Activated naive CD4-positive, alpha-beta T cell (primary cell): ENCODE measurements at places on chromosomes 2 and 18.
A peak's percentile ranks its signal among the peaks of the same experiment; 100 is the strongest.

DNA sequence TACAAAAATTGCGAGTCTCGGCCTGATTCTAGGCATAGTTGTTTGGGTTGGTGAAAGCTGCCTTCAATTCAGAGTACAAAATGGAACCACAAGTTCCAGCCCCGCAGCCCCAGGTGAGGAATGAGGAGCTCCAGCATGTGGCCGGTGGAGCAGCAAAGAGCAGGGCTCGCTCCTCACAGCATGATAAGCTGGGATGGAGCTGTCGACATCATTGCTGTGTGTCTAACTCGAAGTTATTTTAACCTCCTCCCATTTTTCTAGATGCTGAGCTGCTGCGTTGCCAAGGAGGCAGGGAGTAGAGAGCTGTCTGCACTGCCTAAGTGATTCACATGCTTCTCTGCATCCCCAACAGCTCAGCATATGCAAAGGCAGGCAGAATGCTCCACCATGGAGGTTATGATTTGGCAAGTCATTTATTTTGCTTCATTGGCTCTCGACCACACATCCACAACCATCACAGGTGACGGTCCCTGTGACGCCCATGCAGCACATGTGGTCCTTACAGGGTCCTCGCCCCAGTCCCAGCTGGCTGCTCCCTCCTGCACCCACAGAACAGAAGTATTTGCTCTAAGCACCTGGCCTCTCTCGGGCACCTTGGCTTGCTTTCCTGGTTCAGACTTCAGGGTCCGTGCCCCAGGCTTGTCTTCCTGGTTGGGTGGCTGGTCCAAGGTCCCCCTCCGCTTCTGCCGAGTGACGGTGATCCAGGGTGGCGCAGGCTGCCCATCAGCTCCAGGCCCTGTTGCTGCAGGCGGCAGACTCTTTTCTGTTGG, 66.0 kb upstream of the MGAT4A start:
- no peak for DNase-seq

DNA sequence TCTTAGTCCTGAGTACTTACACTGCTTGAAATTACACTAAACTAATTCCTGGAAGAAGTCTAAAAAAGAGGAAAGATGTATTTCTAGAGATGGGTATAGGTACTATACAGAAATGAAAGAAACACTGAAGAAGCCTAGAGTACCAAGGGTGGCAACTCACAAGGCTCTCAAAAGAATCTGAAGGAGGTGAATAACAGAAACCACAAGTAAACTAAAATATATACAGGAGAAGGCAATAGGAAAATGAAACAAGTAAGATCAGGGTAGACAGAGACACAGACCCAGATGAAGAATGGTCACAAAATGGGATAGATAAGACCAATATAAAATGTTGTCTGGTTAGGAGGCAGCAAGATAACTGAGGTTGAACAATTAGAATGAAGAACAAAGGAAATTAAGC, 59.9 kb downstream of the USP37 start:
- DNase-seq: no peak

GRCh38 chr2:207164006-207164831, 1.5 kb downstream of the KLF7 start:
- DNase-seq: peak; percentile 12

- no peak for DNase-seq
These were observed 465.7 kb upstream of the NRP2 start for GRCh38 chr2:205216580-205216979.

DNA sequence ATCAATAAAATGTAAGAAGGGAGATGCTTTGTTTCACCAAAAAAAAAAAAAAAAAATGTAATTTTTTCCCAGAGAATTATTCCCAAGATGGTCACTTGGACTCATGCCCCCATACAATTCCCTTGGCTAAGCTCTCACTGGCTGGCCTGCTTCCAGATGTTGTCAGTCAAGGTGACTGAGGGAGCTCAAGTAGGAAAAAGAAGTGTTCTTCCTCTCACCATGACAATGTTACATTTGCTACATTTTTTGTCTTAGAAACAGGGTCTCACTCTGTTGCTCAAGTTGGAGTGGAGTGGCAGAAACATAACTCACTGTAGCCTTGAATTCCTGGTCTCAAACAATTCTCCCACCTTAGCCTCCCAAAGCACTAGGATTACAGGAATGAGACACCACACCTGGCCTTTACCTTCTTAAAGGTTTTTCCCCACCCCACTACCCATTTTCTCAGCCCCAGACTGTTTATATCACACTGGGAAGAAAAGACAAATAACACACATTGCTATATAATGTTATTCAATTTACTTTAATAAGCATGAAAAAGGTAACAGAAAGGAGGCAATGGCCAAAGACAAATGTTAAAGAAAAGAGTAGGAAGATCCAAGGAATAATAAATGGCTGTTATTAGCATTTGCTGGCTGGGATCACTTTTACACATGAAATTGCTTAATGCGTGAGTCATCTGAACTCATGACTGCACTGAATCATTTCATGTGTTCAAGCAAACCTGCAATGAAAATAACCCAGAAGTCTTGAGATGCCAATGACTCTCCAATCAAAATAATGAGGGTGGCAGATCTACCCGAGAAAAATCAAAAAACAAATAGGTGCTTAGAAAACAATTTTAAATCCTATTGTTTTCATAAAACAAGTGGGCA, 45.2 kb downstream of the ACVR1 start:
- DNase-seq: no peak

GRCh38 chr18:22186484-22186971, 17.1 kb downstream of the GATA6 start:
- DNase-seq: no peak

- DNase-seq: peak; percentile 28
These were observed 2.8 kb downstream of the CNDP2 start for GRCh38 chr18:74498712-74499627.

DNA sequence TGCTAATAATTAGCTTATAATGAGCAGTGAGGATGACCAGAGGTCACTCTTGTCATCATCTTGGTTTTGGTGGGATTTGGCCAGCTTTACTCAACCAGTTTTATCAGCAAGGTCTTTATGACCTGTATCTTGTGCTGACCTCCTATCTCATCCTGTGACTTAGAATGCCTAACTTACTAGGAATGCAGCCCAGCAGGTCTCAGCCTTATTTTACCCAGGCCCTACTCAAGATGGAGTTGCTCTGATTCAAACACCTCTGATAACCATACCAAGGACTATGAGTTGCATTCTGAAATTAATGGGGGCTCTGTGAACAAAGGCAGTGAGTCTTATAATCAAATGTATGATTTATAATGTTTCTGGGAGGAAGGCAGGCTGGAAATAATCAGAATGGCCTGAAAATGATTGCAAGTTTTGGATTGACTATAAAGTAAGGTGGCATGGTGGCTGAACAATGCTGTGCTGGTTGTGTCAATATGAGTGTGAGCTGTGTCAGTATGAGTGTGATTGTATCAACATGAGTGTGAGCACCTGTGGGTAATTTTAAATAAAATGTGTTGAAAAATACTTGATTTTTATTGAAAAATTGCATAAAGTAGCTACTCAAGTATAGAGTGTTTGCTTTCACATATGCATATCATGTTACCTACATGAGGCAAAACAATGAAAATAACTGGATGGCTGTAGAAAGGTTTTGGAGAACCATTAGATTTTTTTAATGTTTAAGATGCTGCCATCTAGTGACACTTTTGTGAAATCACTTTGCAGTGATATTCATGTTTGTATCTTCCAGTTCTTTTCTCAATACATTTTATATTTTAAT, 103.0 kb downstream of the KYNU start:
- no peak for DNase-seq

GRCh38 chr2:14524803-14525080, 107.8 kb upstream of the LRATD1 start:
- no peak for DNase-seq

- DNase-seq: no peak
These were observed 179.5 kb downstream of the BCL2 start for GRCh38 chr18:63140038-63140450.

GRCh38 chr2:235460548-235461047, 33.2 kb upstream of the AGAP1 start:
- DNase-seq: no peak

DNA sequence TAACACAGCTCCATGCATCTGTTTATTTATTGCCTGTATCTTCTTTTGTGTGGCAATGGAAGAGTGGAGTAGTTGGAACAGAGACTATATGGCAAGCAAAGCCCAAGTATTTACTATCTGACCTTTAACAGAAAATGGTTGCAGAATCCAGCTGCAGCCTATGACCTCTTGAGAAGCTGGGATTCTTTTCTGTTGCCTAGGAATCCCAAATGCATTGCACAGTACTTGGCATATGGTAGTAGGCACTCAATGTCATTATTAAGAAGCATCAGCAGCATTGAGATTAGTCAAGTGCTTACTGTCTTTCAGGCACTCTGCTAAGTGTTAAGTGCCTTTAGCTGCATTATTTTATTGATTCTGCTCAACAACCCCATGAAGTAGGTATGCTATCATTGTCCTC, 331.6 kb downstream of the CCDC85A start:
- DNase-seq: no peak

- no peak for DNase-seq
These were observed 186.1 kb downstream of the INHBB start for GRCh38 chr2:120531863-120532600.

DNA sequence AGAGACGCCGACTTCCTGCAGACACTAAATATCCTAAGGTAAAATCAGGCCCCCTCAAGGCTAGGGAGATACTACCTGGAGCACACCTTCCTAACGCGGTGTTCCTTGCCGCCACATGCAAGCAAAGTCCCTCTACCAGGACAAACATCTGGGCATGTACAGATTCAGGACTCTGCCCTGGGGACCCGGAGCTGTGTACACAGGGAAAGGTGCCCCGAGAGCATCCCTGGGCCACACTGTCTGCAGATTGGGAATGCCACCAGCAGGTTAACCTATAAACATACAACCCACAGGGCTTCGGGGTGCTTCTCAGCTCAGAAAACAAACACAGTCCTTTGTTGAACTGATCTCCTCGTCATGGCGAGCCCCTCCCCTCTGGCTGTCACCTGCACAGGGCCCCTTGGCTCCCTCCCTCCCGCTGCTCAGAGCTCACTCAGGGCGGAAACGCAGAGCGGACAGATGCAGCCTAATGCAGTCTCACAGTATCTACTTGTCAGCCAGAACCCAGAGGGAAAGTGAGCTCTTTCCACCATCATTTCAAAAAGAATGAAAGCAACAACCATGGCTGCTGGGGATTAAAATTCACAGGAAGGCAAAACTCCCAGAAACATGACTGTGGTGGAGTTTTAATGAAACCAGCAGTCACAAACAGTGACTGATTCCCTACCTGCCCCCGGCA, 218.8 kb downstream of the HDAC4 start:
- no peak for DNase-seq

GRCh38 chr2:133411857-133412256, 156.4 kb downstream of the NCKAP5 start:
- no peak for DNase-seq

- DNase-seq: no peak
These were observed 7.3 kb downstream of the PAX3 start for GRCh38 chr2:222291485-222291841.

DNA sequence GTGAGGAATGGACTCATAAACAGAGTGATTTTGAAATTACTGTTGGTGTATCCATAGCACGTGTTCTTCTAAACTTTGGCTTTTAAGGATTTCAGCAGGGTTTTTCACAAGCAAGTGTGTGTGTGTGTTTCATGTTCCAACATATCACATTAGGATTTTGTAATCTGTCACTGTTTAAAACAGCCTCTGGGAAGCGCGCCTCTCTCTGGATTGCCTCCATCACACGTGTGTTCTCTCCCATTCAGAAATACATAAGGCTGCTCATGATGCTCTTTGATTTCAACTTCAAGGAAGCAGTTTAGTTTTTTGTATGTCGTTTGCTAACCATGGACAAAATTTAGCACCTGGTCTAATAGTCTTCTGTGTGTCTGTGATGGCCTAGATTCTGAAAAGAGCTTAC, 370.4 kb downstream of the MTX2 start:
- DNase-seq: no peak

DNA sequence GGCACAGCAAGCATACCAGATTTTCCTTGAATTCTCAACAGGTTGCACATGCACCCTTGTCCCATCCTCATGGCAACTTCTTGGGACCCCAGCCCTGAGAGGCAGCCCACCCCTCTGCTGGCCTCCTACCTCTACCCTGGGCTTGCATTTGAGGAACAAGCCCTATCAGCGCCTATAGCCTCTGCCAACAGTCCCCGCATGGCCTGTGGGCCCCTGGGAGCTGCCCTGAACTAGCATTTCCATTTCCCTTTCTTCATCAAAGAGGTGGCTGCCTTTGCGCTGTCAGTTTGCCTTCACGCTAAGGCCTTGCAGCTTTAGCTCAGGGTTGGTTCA, 5.4 kb upstream of the ZAP70 start:
- no peak for DNase-seq

DNA sequence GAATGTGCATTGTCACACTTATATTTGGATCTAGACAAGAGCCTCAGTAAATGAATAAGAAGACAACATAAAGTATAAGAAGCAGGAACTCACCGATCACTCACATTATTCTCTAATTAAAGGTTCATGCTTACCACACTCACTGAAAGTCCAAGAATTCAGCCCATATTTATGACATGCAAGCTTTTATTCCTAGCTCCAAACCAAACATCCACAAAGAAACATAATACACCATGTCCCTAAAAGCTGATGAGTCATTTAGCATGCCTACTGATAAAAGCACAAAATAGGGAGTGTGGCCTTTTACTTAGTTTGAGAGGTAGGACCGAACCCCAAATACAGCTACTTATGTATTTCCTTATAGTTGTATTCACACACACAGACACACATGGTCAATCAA, 1094.6 kb upstream of the CDH2 start:
- no peak for DNase-seq

DNA sequence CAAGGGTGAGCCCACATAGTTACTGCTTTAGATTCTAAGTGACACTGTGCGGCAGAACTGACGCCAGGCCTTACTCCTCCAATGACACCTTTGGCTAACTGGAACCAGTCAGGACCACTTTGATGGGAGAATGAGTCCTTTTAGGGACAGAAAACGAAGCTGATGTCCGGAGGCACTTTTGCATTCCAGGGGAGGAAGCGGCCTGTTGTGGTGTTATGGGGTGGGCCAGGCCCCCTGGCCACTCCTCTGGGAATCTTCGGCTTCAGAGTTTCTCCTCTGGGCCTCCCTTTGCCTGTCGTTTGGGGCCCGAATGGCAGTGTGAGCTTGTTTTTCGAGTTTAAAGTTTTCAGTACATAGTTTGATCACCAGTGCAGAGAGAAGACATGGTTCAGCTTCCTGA, 65.9 kb downstream of the MBP start:
- no peak for DNase-seq

DNA sequence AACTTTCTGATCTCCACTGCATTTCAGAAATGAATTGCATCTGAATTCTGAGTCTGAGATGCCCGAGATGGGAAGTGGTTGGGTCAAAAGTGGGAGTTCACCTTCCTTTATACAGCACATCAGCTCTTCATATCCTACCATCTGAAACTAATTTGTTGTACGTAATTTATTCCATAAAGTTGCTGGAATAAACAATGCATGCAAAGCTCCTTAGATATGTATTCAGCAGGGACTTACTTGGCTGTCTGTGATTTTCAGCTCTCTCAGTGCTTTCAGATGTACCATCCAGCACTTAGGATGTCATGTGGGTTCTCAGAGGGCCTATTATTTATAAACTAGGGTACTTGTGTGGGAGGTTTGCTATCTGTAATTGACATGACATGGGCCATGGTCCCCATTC, 46.9 kb upstream of the EFEMP1 start:
- DNase-seq: no peak
